CD4-positive, alpha-beta memory T cell (primary cell): ENCODE measurements at places on chromosomes 13 and 19.

GRCh38 chr13:91369441-91369831, 21.9 kb downstream of the MIR17HG start:
- no peak for DNase-seq

GRCh38 chr13:37811441-37811840, 58.1 kb downstream of the TRPC4 start:
- no peak for DNase-seq

DNA sequence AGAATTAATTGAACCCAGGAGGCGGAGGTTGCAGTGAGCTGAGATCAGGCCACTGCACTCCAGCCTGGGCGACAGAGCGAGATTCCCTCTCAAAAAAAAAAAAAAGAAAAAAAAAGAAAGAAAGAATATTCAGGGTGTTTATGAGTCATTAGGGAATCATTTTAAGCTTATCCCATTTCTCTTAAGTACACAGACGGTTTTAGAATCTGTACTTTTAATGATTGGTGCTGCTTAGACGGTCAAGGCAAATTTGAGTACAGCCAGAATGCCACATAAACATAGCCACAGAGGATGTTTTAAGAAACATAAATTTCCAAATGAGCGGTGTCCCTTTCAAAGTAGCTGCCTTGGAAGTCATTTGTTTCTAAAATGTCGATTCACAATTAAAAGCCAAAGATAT, 2.6 kb downstream of the SPRYD7 start:
- no peak for DNase-seq

- DNase-seq, result peak; percentile 99
Observed at GRCh38 chr19:10870955-10871603, at the start of gene CARM1. Gene CARM1 (plus strand): TSS chr19:10871553. CDS start chr19:10871703, 150 bp downstream.

GRCh38 chr13:62779161-62779560, 1363.5 kb upstream of the PCDH20 start:
- no peak for DNase-seq

GRCh38 chr13:23570921-23571315, 706 bp downstream of the TNFRSF19 start:
- no peak for DNase-seq

- no peak for DNase-seq
Observed at GRCh38 chr13:71801781-71802180, 65.2 kb downstream of the DACH1 start.

DNA sequence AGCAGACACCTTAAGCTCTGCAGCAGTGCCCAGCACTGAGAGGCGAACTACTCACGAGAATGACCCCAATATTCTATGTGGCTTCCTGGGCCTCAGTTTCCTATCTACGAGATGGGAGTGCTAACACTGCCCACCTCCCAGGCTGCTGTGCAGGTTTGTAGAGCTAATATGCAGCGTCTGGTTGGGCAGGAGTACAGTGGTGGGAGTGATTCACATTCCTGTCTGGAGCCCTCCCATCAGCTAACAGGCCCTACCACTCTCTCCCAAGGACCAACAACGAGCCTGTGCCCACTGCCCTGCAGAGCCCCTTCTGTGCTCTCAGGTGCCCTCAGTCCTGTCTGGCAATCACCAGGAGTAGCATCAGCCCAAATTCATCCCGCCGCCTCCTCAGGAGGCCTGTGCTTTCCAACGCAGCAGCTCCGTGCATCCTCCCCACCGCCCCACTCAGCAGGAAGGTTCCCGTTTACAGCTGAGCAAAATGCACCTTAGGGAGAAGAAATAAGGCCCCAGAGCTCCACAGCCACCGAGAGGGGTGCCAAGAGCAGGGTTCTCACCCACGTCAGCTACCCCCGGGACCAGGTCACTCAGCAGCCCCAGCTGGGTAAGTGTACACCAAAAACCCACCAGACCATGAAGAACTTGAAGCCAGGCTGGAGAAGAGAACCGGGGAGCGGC, 6.6 kb downstream of the AKT2 start:
- no peak for DNase-seq

DNA sequence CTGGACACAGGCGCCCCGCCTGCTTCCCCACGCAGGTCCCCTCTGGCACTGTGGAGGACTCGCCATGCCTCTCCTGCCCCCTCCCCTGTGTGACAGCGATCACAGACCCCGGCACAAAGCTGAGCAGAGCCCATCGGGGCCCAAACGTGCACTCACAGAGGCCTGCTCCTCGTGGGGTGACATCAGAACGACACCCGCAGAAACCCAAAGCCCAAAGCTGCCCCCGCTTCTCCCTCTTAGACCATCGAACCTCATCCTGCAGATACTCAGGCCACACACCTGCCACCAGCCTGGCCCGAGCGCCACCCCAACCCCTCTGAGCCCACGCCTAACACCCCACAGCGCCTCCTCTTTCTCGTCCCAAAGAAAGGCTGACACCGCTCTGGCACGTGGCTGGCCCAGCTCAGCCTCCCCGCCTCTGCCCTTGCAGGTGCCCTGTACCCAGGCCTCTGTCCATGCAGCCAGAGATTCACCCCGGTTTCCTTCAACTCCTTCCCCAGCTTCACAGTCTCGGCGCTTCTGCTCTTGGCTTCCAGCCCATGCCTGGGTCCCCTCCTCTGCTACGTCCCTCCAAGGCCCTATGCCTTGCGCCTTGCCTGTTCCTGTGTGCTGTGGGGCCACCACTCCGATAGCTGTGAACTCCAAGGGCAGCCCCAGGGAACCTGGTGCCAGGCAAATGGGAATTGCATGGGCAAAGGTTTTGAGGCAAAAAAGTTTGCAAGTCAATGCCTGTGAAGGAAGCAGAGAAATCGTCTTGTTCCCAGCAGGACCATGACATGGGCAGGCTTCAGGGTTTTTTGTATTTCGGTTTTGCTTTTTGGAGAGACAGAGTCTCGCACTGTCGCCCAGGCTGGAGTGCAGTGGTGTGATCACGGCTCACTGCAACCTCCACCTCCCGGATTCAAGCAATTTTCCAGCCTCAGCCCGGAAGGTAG, 831 bp upstream of the CBARP start:
- DNase-seq, result no peak

- DNase-seq, result no peak
Observed at GRCh38 chr13:101570410-101570809, 117.9 kb downstream of the ITGBL1 start.

- no peak for DNase-seq
Observed at GRCh38 chr19:42191855-42192254, 25.6 kb downstream of the DEDD2 start.

- no peak for DNase-seq
Observed at GRCh38 chr19:9009431-9009830, 778 bp downstream of the MUC16 start.

GRCh38 chr19:10368101-10368803, 12.1 kb downstream of the TYK2 start:
- no peak for DNase-seq

- DNase-seq, result no peak
Observed at GRCh38 chr13:74784959-74785358, 650.8 kb upstream of the KLF12 start.

DNA sequence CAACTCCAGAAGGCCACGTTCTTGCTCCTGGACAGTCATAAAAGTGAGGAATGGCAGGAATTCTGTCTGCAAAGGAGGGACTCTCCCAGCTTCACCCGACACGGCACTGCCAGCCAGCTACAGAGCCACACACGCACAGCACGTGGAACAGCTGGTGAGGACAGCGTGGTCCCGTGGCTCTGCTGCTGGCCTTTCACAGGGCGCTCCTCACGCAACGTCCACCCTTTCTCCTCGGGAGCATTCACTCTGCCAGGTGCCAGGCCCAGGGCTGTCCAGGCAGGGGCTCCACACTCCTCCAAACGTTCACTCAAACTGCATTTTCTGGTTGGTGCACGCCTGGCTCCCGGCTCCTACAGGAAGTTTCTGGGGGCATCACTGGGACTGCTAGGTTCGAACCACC, 14.4 kb downstream of the GRTP1 start:
- DNase-seq, result no peak

- DNase-seq, result no peak
Observed at GRCh38 chr19:343451-343931, 1.1 kb downstream of the MIER2 start.

GRCh38 chr19:44846455-44847143, 502 bp downstream of the NECTIN2 start:
- DNase-seq, result no peak

- no peak for DNase-seq
Observed at GRCh38 chr13:71055644-71056043, 811.4 kb downstream of the DACH1 start.

DNA sequence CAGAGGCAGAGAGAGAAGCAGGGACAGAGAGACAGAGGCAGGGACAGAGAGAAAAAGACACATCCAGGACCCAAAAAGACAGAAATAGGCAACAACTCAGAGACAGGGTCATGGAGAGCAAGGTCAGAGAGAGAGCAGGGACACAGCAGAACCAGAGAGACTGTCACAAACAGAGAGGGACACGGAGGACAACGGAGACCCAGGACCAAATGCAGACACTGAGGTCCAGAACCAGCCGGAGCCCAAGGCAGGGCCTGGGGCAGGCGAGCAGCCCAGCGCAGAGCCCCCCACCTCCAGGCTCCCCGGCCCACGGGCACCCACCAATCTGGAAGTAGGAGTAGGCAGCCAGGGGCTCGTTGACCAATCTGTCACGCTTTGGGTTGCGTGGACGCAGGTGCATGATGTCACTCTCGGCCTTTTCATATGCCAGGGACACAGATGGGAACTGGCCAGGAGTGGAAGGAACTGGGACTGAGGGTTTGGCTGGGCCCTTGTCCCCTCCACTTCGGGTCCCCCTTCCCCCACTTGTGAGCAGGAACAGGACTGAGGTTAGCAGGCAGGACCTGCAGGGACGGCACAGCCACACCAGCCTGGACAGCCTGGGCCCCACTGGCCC, 8.1 kb downstream of the TMEM147 start:
- no peak for DNase-seq

DNA sequence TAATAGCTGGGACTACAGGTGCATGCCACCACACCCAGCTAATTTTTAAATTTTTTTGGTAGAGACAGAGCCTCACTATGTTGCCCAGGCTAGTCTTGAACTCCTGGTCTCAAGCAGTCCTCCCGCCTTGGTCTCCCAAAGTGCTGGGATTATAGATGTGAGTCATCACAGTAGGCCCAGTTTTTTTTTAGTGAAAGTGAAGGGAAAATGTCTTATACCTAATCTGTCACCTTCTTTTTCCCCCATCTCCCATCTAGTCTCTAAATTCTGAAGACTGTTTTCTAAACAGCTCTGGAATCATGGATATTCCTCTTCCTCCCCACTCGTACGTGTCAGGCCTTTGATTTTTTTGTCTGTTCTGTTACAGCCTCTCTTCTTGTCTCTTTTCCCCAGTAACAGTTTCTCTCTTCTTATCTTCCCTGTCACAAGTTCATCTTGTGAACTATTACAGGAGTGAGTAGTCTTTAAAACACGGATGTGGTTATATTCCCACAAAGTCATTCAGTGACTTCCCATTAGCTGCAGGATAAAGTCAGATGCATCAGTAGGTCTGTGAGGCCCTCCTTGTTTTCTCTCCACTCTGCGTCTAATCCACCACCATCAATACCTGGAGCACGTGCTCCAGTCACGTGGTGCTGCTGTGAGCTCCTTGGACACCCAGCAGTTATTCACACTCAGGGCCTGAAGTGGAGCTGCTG, 2.9 kb downstream of the CDC16 start:
- DNase-seq, result no peak

DNA sequence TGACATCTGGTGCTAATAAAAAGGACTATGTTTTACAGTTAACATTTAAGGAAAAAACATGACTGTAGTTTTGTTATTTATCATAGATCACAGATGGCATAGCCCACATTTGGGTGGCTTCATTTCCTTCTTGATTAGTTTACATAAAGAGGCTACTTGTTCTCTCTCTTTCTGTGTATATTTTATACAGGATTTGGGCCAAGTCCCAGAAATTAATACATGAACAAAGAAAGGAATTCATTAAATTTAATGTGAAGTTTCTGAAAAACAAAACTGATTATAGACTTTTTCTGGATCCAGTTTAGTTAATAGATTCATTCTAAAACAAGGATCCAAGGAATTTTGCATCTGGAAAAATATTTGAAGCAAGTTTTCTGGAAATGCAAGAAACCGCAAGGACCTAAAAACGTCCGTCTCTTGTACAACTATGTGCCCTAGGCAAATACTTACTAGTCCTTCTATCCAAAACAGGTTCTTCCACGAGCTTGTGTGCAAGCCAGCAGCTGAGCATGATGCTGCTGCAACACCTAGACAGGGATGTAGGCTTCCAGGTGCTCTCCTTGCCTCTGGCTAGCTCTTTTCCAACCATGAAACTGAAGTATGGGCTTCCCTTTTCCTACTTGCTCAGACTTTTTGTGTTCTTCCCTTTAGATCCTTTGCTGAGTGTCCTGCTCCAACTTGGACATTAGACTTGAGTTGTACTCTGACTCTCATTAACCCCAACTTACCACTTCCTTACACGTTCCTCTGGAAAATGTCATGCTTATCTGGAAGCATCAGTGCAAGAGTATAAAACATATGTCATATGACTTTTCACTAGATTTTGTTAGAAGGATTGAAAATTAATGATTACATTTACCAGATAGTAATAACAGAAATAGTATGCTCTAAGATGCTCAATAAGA, 161.5 kb upstream of the STARD13 start:
- no peak for DNase-seq

GRCh38 chr13:27919934-27920676, at the start of gene PDX1:
Gene PDX1 (plus strand): TSS chr13:27920000. CDS start chr13:27920139, 139 bp downstream.
- no peak for DNase-seq

DNA sequence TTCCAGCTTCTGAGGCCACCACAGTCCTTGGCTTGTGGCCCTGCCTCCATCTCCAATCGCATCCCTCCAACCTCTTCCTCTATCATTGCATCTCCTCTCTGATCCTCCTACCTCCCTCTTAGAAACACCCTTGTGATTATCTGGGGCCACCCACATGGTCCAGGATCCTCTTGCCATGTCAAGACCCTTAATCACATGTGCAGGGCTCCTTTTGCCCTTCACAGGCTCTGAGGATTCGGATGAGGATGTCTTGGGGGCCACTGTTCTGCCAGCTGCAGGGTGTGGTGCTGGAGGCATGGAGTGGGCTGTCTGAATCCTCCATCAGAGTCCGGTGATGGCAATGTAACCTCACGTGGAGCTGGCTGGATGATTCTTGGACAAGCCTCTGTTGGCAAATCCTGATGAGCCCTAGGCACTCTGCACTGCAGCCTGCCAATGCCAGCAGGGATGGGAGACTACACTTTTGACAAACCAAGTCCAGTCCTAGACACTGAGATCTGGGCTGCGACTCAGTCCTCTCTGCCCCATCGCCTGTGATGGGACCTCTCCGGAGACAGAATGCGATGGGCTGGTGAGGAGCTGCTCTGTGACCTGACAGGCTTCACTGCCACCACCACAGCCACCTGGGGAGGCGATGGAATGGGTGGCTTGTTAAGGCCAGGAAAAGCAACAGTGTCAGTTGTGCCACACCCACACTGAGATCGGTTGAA, 61.2 kb downstream of the CCDC70 start:
- DNase-seq, result no peak

DNA sequence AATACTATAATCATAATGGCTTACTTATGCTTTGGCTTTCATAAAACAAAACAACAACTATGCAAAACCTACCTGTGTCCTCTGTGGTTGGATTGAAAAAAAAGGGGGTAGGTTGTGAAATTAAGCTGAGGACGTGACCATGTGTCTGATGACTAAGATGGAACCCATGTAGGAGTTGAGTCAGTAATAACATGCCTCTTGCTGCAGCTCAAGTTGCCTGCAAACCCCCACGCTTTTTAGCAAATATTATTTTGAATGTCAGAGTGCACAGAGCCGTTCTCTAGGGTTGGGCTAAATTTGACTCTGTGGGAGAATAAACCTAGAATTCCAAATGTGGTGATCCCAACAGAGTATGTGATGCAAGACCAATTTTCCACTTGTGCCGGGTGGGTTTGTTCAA, 209.3 kb downstream of the KCNRG start:
- DNase-seq, result no peak
